ENCODE measurements at places on chromosomes 7 and 10.

- no peak for DNase-seq
Measured at GRCh38 chr10:60570896-60571295, 181.2 kb upstream of the ANK3 start.

DNA sequence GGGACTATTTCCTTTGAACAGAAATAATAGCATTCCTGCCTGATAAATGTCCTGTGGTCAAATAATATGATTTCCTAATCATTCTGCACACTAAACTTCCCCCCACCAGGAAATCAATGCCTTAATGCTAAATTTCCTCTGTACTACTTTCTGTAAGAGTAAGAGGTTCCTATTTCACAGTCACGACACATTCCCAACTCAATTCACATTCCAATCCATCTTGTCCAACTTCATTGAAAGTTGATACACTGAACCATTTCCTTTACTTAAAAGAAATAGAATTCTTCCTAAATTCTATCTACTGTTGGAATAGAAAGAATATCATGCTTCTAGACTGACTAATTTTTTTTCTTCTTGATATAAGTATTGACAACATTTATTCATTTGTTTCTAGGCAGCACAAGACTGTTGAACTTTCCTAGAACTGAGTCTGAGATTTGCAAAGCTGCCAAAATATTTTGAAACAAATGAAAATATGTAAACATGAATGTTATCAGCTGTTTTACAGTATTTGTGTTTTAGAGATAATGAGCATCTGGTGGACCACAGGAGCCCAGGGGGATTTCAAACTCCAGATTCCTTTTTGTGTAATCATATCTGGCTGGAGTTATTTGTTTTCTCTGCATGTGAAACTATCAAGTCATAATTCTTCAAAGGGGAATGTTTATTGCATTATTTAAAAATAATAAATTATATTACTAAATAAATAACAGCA, 121.5 kb downstream of the TPST1 start:
- no peak for DNase-seq

DNA sequence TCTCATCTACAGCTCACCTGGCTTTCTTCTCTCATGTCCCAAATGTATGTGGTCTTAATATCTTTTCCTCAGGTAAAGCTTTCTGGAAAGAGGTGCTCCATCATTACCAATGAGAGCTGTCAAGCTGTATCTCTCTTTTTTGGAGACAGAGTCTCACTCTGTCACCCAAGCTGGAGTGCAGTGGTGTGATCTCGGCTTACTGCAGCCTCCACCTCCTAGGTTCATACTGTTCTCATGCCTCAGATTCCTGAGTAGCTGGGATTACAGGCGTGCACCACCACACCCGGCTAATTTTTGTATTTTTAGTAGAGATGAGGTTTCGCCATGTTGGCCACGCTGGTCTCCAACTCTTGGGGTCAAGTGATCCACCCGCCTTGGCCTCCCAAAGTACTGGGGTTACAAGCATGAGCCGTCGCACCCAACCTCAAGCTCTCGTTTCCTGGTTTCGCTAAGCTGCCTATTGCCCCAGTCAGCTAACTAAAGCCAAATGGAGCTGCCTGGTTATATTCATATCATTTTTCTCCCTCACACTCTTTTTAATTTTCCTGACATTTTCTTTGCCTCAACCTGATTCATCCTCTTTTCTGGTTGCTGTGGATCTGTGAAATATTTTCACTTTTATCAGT, 60.5 kb downstream of the SUFU start:
- DNase-seq = no peak

DNA sequence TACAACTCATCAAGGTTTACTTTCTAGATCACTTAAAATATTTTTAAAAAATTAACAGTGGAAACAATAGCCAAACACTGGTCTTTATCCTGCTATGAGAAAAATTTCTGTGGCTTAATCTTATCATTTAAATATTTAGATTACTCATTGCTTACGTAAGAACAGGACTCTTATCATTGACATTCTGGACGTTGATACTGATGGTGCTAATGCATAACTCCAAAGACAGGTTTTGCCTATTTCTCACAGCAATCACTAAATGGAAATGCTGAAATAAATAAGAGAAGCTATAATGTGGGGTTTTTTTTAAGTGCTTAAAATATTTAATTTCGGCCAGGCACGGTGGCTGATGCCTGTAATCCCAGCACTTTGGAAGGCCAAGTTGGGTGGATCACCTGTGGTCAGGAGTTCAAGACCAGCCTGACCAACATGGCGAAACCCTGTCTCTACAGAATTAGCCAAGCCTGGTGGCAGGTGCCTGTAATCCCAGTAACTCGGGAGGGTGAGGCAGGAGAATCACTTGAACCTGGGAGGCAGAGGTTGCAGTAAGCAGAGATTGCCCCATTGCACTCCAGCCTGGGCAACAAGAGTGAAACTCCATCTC, 195.0 kb downstream of the HGF start:
- no peak for DNase-seq

GRCh38 chr10:3936422-3937040, 151.5 kb upstream of the KLF6 start:
- no peak for DNase-seq

DNA sequence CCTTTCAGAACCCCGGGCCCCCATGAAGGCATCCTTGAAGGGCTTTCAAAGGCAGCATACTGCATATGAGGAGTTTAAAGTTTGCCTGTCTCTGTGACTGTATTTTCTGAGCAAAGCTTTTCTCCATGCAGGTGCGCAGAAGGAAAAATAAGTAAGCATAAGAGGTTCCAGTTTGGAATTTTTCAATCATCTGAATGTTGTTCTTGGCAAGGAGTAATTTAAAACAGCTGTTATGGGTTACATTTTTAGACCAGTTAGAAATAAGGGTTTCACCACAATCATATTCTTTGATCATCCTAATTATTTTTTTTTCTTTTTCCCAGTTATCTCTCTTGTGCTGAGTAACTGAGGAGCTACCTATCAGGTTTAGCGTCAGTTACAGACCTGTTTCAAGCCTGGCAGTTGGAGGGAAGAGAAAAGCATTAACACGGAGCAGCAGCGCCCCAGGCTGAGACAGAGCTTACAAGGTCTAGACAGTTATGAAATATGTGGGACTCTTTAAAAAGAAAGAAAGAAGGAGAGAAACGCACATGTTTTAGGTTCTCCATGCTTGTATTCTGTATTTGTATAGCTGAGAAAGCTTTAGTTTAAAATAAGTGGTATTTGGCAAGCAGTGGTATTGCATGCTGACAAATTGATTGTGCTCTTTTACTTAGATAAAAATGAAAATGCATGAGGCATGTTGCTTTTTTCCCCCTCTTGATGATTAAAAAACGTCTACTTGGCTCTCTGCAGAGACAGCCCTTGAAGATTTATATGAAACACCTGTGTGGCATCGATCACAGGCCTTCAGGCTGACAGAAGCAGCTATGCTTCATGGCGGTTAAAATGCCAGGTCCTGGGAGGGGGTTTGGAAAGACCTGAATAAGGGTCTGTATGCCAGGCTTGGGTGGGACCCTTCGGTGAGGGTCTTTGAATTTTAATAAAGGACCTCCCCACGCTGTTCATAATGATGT, 157.6 kb downstream of the GRK5 start:
- DNase-seq = no peak

DNA sequence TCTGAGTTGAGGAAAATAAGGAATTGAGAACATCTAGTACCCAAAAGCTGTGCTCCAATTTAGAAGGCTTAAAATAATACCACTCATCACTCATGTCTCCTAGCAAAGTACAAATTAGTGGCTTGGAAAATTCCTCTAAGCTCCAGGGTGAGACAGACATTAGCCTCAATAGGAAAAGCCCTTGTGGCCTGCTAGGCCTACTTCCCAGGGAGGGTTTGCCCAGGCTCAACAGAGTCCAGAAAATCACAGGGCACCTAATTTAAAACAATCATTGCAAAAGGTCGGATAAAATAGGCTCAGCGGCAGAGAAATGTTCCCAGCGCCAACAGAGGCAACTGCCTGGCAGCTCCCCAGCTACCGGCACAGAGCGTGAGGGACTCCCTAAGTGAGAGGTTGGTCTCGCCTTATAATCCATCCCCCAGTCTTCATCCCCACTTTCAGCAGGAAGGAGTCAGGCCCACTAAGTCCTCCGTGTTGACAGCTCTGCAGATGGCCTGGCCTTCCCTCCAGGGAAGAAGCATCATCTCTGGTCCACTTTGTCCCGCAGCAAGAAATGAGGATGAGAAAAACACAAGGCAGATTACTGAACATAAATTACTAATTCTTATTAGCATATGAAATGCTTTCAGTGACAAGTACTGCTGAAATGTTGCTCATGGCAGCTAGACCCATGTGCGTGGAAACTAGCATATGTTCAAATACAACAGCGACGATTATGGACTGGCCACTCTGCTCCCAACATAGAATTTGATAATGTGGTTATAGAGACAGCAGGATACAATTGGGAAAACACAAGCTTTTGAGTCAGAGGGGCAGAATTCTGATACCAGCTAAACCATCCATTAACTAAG, 1177.7 kb upstream of the AUTS2 start:
- DNase-seq = no peak

- DNase-seq = no peak
Measured at GRCh38 chr7:121480566-121481335, 84.6 kb upstream of the FAM3C start.

DNA sequence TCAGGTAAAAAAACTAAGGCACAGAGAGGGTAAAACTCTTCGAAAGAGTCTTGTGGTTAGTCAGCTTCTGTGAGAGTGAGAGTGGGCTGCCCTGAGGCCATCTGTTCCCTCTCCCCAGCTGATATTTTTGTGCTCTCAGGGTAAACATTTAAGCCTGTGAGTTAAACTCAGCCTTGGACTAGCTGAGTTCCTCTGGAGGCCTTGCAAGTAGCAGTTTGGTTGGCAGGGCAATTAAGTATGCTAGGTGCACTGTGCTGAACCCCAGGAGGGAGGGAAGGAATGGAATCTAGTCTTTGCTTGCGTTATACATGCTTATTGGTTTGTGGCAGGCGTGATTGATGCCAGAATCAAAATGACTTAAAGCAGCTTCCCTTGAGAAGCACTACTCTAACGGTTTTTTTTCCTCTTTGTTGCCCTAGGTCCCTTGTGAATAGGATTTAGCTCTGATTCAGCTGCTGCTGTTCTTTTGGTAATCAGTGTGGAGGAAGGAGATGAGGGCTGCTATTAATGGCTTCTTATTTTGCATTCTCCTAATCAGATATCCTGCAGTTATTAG, 140.2 kb downstream of the AUTS2 start:
- DNase-seq = no peak

DNA sequence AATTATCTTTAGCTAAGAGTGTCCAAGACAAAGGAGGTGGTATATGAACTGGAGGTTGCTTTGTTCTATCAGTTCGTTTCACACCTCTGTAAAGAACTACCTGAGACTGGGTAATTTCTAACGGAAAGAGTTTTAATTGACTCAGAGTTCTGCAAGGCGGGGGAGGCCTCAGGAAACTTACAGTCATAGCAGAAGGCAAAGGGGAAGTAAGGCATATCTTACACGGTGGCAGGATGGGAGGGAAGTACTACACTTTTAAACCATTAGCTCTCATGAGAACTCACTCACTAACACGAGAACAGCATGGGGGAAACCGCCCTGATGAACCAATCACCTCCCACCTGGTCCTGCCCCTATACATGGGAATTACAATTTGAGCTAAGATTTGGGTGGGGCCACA, 1202.3 kb upstream of the LRRTM3 start:
- no peak for DNase-seq
